CD4-positive, alpha-beta T cell treated with Interleukin-17A for 1 hour (primary cell): ENCODE measurements at places on chromosomes 7 and 10.

DNA sequence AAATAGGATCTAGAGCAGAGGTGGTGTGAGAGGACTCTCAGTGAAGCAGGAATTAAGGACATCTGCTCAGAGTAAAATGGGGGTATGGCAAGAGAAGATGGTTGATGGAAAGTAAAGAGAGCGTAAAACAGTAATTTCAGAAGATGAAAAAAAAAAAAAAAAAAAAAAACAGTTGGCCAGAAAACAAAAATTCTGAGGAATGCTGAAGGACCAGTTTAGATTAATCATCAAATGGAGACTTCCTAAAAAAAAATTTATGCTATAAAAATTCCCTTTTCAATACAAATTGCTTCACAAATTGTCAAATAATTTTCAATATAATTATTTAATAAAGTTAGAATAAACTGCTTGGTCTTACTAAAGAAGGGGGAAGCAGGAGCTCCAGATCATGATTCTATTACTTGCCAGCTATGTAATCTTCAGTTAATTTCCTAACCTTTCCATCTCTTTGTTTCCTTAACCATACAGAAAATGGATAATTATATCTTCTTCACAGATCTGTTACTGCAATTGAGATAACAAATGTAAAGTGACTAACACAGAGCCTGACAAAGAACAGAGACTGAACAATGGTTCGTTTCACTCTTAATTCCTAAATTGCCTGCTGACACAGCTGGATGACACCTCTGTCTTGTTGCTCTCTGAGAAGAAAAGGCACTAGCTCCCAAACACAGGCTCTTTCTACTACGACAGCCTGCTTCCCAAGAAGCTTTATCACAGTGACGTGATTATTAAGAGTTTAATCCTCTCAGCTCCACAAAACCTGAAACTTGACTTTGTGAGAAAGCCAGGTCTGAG lies 64.9 kb upstream of the GPR22 start:
- no peak for DNase-seq

DNA sequence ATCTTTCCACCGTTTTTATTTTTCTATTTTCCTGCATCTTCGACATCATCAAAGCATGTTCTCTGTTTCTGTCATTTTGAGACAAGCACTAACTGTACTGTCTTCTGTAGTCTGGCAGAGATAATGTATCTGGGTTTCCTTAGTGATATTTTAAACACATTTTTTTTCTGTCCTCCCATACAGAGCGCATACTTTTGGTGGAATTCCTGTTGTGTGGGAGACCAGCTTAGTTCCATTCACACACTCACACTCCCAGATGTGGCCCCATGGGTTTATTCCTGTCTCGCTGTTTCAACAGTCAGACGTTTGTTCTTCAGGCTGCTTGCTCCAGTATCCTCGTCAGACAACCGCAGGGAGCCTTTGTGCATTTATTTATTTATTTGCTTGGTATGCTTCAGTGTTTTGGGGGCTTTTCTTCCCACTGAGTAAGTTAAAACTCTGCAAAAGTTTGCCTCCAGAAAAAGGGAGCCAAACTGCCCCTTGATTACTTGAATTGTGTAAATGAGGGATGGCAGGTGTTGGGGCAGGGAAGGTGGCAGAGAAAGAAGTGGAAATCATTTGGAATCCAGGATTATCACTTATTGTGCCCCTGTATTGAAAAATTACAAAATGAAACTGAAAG lies 456.8 kb upstream of the KLF6 start:
- DNase-seq = no peak

GRCh38 chr7:117014673-117015133 lies 61.4 kb downstream of the ST7 start:
- DNase-seq = peak; percentile 14

GRCh38 chr7:124412531-124412930 lies 353.1 kb downstream of the GPR37 start:
- DNase-seq = no peak

DNA sequence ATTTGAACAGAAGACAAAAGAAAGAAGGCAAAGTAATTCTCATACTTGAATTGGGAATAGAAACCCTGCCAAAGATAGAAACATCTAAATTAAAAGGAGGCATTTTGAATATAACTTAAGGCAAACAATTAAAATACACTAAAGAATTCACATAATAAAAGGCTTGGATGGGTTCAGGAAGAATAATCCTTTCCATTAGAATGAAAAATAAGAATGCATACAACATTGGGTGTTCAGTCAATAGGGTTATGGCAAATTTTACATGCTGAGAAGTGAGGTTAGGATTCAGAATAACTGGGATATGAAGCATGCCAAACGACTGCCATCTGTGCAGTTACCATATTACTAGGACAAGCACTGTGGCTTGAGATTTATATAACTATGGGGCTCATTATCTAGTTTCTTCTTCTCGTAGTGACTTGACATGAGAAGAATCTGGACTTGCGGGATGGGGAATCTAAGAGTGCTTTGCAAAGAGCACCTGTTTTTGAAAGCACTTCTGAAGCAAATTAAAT lies 326.5 kb downstream of the THSD7A start:
- no peak for DNase-seq

DNA sequence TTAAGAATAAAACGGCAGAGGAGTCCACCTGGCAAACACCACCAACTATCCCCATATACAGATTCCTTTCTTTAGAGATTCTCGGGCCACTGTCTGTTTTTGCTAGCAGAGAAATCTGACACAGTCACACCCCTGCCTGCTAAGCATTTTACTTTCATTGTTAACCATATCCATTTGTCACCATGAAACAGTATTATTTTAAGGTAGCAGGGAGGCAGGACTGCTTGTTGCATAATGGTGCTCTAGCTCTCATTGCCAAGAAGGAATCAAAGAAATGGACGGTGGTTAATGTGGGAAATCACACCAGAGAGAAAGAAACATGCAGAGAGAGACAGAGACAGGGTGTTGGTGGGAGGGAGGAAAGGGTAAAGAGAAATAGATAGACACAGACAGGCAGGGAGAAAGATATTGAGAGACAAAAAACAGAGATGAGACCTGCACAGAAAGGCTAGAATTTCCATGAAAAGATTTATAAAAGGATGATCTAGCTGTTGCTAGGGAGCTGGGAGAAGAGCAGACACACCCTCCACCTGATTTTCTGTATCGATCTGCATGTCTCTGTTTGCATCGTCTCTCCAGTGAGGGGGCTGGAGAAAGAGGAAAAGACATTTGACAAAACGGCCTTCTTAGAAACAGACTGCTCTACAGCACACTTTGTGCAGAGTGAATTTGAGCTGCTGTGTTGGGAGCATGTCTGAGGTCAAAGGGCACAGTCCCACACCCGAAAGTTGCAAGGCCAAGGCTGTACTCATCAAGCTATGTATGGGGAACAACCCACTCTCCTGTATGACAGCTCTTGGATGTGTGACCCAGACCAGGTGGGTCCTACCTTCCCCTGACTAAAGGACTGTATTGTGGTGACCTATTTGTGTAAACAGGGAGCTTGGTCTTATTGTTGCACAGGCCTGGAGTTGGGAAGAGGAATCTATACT lies 303.1 kb downstream of the FZD1 start:
- DNase-seq = no peak

- no peak for DNase-seq
Measured at GRCh38 chr10:92999191-92999590, 61.4 kb upstream of the CYP26C1 start.

GRCh38 chr10:75083972-75084833 lies 27.3 kb upstream of the SAMD8 start:
- no peak for DNase-seq

- no peak for DNase-seq
Measured at GRCh38 chr7:149333321-149333717, 71.3 kb downstream of the ZNF783 start.

GRCh38 chr7:19665399-19666008 lies 43.3 kb downstream of the POLR1F start:
- DNase-seq = peak; percentile 34

DNA sequence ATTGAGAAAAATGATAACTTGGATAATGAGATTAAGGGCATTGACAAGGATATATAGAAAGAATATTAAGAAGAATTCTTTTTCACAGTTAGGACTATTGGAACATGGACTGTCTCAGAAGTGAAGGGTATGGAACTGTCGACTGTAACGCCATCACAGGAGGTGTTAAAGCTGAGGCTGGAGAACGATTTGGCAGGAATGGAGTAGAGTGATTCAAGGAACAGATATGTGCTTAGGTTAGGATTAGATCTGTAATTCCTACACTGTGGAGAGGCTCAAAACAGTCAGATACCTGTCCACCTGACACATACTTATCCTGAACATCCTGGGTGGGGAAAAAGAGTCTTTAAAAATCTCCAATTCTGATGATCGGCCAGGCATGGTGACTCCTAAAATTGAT lies 30.9 kb downstream of the RHOBTB1 start:
- no peak for DNase-seq

GRCh38 chr10:77715088-77715487 lies 77.5 kb upstream of the KCNMA1 start:
- peak; percentile 13 for DNase-seq

GRCh38 chr7:130940326-130940725 lies 206.3 kb upstream of the KLF14 start:
- no peak for DNase-seq

DNA sequence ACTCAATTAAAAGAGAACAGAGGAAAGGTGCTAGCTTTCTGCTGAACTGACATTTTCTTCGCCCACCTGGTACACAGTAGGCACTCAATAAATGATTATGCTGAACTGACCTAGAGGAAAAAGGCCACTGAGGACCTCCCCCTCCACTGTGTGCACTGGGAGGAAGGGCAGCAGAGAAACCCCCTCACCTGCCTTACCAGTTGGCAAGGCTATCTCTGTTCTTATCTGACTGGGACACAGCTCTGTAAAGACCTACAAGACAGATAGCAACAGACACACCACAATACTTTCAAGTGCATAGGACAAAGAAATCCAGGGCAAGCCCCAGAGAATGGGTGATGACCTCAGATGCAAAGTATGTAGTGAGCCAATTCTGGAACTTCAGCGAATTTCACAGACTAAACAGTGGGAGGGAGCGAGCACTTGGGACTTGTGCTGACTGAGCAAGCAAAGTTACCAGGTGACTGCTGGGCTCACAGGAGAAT lies 30.4 kb downstream of the PDLIM1 start:
- DNase-seq = no peak

DNA sequence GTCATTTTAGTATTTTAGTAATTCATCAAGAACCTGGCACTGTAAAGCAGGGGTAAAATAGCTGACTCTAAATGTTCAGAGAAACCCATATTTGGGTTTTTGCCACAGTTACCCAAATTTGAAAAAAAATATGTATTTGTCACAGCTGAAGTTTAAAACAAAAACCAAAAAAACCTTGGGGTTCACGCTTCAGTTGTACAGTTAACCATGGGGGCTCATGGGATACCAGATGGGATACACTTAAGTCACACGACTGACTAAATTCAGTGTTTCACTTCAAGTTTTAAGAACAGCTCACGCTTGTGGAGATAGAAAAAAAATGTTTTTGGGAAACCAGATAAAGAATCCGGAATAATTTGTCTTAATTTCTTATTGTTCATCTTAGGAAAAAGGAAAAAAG lies 2.1 kb downstream of the ARL3 start:
- DNase-seq = no peak

GRCh38 chr7:30034501-30034900 lies 6.3 kb downstream of the PLEKHA8 start:
- no peak for DNase-seq

DNA sequence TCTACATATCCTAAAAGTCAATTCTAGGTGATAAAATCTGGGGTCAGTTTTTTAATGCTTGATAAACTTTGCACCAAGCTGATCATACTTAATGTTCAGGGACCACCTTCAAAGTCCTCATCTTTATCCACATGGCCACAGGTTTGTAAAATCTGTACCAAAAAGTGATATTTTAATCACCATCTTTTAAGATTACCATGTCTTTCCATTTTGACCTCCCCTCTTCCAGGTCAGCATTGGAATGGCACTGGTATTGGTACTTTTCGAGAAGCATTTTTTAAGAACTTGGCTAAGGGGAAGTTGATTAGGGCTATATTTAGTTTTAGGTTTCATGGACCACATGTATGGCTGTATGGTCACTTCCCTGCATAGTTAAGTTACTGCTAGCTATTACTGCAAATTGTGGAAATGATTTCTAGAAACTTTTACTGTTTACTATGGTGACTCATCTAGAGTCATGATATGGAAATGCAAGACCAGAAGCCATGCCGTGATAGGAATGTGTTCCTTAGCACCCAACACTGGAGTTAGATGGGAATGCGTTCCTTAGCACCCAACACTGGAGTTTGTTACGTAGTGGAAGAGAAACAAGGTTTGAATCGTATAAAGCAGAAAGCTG lies 50.8 kb upstream of the ABLIM1 start:
- DNase-seq = no peak

GRCh38 chr10:24344695-24345463 lies 135.9 kb downstream of the KIAA1217 start:
- DNase-seq = no peak

DNA sequence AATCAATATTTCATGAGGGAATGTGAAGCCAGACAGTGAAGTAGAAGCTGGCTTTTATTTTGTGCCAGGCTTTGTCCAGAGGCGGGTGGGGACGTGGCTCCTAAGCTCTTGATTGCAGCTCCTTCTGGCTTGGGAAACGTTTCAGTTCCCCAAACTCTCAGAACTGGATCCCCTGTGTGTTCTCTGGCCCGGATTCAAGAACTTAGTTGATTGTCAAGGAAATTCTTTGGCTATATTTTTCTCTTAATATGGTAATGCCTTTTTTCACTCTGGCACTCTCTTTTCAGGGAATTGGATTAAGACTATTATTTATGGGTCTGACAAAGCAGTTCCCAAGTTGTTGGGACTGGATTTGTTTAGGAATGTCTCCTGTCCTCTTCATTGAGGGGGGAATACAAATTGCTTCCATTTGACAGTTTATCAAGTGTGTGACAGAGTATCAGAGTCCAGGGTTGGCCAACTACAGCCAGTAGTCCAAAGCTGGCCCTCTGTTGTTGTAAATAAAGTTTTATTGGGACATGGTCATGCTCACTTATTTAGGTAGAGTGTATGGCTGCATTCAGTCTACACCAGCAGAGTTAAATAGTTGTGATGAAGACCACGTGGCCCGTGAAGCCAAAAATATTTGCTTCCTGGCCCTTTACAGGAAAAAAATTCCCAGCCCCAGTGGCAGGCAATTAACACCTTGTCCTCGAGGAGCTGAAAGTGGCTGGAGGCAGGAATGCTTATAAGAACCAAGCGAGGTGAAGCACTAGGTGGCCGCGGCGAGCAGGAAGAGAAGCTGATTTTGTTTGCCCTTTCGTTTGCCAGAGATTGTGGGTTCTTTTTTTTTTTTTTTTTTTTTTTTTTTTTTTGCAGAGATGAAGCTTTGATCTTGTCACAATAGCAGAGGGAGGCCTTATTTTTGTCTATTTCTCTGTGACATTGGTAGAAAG lies 34.3 kb downstream of the HTRA1 start:
- peak; percentile 20 for DNase-seq

GRCh38 chr7:99120916-99121315 lies 23.0 kb downstream of the SMURF1 start:
- DNase-seq = no peak
